ENCODE measurements at places on chromosomes 12 and 14.
A peak's percentile ranks its signal among the peaks of the same experiment; 100 is the strongest.

DNA sequence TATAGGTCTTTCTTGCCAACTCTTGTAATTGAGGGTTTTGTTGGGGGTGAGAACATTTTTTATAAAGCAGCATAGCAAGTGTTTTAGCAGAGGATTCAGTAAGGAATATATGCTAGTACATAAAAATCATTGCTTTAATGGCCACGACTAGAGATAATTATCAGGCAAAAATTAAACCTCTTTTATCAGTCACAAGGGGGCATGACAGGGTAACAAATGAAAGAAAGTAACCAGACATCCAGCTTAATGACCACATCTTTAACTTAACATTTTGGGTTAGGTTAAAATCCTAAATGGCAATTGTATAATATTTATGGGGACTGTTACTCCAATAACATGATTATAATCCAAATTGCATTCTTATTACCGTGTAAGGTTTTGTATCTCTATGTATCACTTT is 119.6 kb downstream of the LRRIQ1 start:
- DNase-seq = no peak

- DNase-seq = no peak
These were observed 15.9 kb downstream of the GOLGA3 start for GRCh38 chr12:132812631-132813305.

DNA sequence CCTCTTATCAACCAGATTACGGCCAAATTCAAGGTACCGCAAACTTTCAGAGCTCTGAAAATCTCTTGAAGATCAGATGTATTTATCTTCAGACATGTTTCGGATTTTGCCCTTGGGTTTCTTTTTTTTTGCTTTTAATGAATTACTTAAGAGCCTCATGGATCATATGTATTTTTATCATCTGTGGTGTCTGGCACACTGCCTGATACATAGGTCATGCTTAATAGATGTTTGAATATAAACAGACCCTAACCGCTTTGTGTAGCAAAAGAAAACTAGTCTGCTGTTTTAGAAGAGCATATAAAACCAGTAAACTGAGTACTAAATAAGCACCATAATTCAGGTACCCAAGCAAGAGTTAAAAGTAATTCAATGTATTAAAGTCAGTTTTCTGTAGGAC is 20.1 kb upstream of the TBK1 start:
- DNase-seq = no peak

DNA sequence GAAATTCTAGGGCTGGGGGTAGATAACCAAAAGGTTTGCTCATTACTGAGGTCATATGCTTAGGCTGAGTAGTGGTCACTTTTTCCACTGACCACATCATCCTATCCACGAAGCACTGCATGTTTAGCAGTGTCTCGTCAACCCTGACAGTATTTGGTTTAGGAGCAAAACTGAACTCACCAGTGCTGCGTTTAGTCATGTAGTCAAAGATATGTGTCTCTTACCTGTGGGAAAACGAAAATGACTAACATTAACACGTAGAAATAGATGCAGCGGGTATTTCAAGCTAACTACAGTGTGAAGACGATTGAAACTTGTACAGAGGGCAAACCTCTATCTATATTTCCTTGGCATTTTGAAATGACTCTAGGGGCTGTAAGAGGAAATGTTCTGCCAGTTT is 34.6 kb downstream of the MTHFD1 start:
- no peak for DNase-seq

- no peak for DNase-seq
These were observed 83.2 kb downstream of the DAD1 start for GRCh38 chr14:22505697-22506377.

GRCh38 chr12:88793096-88793495 is 212.8 kb upstream of the KITLG start:
- no peak for DNase-seq

DNA sequence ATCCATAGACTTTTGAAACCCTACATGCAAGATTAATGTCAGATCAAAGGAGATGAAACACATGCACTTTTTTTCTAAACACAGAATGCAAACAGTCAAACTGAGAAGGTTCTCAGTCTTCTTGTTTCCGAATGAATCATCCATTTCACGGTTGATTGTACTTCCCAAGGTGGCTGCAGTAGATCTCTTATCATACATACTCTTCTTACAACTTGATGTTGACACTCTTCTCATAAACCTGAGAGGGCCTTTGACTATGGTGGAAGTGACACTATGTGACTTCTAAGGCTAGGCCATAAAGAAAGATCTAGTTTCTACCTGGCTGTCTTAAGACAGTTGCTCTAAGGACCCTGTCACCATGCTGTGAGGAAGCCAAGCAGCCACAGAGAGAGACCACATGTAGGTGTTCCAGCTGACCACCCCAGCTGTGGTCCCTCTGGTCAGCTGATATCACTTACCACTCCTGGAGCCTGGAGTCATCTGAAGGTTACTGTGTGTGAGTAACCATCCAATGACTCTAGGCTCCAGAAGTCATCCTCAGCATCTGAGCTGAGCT is 67.2 kb upstream of the HMGA2 start:
- DNase-seq = no peak

DNA sequence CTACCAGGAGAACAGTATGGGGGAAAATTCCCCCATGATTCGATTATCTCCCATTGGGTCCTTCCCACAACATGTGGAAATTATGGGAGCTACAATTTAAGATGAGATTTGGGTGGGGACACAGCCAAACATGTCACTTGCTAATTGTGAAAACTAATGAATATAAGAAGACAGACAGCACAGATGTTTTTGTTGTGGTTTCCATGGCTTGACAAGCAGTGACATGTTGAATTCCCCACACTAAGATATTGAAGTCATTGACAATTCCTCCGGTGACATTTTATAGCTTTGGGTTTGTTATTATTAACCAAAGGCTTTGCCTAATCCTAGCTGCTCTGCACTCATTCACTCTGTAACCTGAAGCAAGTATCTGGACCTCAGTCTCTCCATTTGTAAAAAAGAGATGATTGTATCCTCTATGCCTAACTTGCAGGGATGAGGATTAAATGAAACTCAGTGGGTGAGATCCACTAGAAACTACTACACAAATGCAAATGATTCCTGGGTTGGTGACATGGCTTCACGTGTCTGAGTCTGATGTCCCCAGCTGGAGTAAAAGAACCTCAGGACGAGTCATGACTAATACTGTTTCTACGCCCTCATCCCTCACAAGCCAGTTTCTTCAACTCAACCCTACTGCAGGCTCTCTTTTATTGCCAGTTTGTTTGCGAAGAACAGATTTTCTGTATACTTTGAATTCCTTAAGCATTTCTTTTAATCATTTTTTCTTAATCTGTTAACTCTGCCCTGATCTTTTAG is 71.6 kb downstream of the ASCL1 start:
- no peak for DNase-seq

- no peak for DNase-seq
These were observed 74.3 kb upstream of the PRMT8 start for GRCh38 chr12:3416670-3417069.

DNA sequence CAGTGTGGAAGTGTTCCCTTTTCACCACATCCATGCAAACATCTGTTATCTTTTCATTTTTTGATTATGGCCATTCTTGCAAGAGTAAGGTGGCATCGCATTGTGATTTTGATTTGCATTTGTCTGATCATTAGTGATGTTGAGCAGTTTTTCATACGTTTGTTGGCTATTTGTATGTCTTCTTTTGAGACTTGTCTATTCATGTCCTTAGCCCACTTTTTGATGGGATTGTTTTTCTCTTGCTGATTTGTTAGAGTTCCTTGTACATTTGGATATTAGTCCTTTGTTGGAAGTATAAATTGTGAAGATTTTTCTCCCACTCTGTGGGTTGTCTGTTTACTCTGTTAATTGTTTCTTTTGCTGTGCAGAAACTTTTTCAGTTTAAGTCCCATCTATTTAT is 244.5 kb upstream of the PRICKLE1 start:
- DNase-seq = no peak

GRCh38 chr12:87491089-87491488 is 538.1 kb downstream of the C12orf50 start:
- no peak for DNase-seq

GRCh38 chr12:57844709-57845477 is 1.6 kb downstream of the CTDSP2 start:
- peak; percentile 50 for DNase-seq

GRCh38 chr12:126952096-126953007 is 1314.6 kb upstream of the TMEM132C start:
- no peak for DNase-seq

DNA sequence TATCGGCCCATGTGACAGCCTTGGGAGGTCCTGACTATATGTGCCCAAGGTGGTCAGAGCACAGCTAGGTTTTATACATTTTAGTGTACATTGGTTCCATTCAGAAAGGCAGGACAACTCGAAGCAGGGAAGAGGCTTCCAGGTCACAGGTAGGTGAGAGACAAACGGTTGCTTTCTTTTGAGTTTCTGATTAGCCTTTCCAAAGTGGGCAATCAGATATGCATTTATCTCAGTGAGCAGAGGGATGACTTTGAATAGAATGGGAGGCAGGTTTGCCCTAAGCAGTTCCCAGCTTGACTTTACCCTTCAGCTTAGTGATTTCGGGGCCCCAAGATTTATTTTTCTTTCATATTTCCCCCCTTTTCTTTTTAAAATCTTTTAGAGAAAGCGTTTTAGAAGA is 87.6 kb upstream of the PPP2R5C start:
- no peak for DNase-seq

DNA sequence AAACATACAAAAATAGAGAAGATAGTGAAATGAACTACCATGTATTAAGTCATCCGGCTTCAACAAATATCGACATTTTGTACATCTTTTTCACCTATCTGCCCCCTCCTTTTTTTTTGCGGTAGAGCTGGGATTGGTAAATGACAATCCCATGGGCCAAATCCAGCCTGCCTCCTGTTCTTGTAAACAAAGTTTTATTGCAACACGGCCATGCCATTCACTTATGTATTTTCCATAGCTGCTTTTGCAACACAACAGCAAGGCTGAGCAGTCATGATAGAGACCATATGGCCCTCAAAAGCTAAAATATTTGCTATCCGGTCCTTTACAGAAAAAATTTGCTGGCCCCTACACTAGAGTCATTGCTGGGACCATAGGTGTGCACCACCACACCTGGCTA is 58.1 kb upstream of the PLEKHG3 start:
- DNase-seq = no peak

GRCh38 chr14:36931791-36932190 is 240.6 kb downstream of the SLC25A21 start:
- DNase-seq = no peak

DNA sequence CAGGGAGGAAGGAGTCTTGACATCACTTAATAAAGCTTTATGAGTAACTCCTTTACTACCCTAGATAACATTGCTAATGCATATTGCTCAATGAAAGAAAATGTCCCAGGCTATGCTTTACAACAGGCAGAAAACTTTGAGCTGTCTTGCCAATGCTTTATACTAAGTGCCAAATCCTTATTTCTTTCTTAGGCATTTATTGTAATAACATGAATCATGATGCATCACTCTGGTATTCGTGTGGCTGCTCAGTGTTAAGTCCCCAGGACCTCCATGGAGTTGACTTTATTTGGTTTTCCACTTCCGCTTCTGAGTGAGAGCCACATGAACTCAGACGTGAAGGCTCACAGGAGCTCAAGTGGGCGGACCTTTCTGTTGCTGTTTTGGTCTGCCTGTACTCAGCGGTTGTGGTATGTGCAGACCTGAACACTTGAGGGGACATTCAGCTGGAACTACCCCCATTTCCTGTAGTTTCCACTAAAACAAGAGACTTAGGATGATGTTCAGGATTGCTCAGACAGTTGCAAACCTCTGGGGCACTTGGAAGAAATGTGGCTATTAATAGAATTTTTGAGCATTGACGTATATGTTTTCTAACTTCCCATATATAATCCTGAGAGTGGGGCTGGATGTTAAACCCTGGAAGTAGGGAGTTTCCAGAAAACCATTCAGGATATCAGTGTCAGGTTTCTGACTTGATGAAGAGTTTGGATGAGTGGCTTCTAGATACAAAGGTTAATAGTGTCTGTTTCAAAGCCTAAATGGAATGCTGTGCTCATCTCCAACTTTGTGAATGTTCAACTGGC is 258.6 kb downstream of the MSRB3 start:
- no peak for DNase-seq

GRCh38 chr14:50520947-50521815 is 11.2 kb downstream of the MAP4K5 start:
- DNase-seq = no peak

- DNase-seq = no peak
These were observed 1.6 kb downstream of the ZFC3H1 start for GRCh38 chr12:71661977-71662530.

- DNase-seq = no peak
These were observed 237.5 kb upstream of the HMGA2 start for GRCh38 chr12:65586796-65587195.

- no peak for DNase-seq
These were observed 109.0 kb downstream of the STAB2 start for GRCh38 chr12:103696101-103696500.

GRCh38 chr14:87601036-87601435 is 391.9 kb downstream of the GALC start:
- DNase-seq = no peak

DNA sequence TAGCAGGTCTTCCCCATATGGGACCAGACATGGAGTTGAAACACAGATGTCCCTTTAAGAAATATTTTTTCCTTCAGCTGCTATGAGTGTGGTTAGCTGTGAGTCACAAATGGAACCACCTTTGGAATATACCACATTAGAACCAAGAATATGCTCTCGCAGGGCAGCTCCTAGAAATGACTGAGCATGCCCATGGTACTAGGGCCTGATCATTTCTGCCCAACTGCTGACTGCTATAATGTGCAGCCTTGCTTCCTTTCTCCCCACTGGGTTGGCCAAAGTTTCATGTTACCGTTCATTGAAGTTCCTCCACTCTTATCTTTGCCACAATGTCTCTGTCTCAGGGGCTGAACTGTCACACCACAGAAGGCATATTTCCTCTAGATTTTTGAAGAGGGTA is 1074.6 kb downstream of the FLRT2 start:
- DNase-seq = no peak

GRCh38 chr12:113473942-113474341 is 2.3 kb upstream of the LHX5 start:
- DNase-seq = no peak

DNA sequence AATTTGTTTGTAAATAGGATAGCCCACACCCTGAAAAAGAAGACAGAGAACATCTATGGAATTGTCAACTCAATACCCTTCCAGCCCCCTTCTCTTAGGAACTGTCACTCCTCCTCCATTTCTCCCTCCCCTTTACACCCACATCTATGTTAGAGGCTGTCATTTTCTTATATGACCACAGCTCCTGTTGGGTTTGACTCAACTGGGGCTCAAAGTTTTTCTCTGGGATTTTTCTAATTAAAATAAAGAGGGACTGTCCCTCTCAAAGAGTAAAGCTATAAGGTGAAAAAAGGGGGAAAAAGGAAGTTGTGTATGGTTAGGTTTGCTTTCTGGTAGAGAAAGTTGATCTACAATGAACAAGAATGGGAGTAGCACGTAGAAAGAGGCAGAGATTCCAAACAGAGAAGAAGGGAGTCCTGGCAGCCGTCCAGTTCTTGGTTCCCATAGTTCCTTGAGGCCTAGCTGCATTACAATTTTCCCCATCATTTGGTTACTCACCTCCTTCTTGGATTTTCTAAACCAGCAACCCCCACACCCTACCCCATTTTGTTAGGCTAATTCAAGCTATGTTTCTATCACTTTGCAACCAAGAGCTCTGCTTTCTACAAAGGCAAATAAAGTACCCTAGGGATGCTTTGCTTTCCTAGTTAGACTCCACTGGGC is 44.3 kb upstream of the STK38L start:
- no peak for DNase-seq

- DNase-seq = no peak
These were observed 479.8 kb downstream of the FUT8 start for GRCh38 chr14:65892315-65892714.

All from anterior cingulate cortex (tissue), 58 donors.